ENCODE measurements at places on chromosomes 16 and 17. TPM values are rescaled to one million over a fixed set of nuclear protein-coding genes. Genes with fewer than 3 reads are reported as not detected.

- H3K4me1 ChIP-seq: no peaks in the 10 kb centered on the region
- H3K27ac ChIP-seq: no peak overlapping the region
- no peaks in the 10 kb centered on the region for H3K27me3 ChIP-seq
- no peaks in the 10 kb centered on the region for H3K36me3 ChIP-seq
- DNase-seq: no peak
Observed at GRCh38 chr17:59439262-59439661, 107.8 kb downstream of the YPEL2 start.

GRCh38 chr17:29562615-29563014 lies 4.2 kb downstream of the ABHD15 start:
- no peaks in the 10 kb centered on the region for H3K27me3 ChIP-seq
- H3K4me3 ChIP-seq: no peak overlapping the region
- no peak overlapping the region for H3K27ac ChIP-seq
- DNase-seq: no peak

DNA sequence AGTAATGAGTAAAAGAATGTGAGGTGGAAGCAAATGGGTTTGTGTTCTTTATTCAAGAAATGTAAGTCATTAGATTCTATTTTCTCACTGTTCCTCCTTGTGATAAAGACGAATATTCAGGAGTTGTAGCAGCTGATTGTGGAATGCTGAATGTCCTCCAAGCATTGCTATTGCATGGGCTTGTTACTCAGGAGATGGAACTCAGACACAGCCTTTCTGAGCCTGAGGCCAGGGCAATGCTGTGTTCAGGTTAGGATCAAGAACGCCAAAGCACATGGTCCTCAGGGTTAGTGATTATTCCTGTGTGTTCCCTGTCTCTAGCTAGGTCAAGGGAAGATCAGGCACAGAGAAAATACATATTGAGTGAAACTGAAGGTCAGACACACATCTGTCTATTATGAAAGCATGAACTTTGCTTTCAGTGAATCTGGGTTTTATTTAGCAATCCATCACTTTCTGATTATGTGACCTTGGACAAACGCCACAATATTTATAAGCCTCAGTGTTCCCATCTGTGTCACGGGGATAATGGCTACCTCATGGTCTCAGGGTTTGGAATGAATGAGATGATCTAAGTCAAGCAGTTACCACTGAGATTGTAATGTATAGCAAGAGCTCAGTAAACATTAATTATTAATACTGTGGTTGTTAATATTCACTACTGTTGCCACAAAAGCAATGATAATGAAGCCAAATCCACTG lies 426.8 kb upstream of the DYNLRB2 start:
- H3K4me3 ChIP-seq: no peak overlapping the region
- no peaks in the 10 kb centered on the region for H3K27me3 ChIP-seq
- DNase-seq: no peak
- no peaks in the 10 kb centered on the region for H3K36me3 ChIP-seq

- no peaks in the 10 kb centered on the region for H3K36me3 ChIP-seq
- DNase-seq: no peak
- H3K27ac ChIP-seq: no peak overlapping the region
- H3K27me3 ChIP-seq: peaks cover 3% of the 10 kb centered on the region
- no peaks in the 10 kb centered on the region for H3K4me1 ChIP-seq
Observed at GRCh38 chr16:9258423-9259051, 167.1 kb downstream of the HAPSTR1 start.

The CCL7 gene
- not detected for total RNA-seq

The SPIRE2 gene
- 11.1 TPM for total RNA-seq

All from breast epithelium (tissue), 4 donors.